ENCODE measurements at places on chromosomes 4 and X.
A peak's percentile ranks its signal among the peaks of the same experiment; 100 is the strongest.

DNA sequence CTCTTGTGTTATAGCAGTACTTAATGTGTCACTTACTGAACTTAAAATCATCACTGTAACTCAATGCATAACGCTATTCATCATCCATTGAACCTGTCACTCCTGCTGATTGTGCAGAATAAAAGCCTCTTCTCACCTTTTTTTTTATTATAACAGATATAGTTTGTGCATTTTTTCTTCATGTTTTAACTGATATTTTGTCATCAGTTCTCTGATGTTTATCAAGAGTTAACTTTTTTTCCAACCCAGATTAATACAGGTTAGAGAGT is 100.4 kb downstream of the SLIT2 start:
- DNase-seq: no peak

- no peak for DNase-seq
Observed at GRCh38 chrX:115499112-115499805, 61.7 kb upstream of the PLS3 start.

GRCh38 chr4:70651864-70652506 is 14.3 kb downstream of the JCHAIN start:
- DNase-seq: peak; percentile 4

GRCh38 chrX:127943571-127943970 is 108.6 kb downstream of the ACTRT1 start:
- no peak for DNase-seq

GRCh38 chr4:155684892-155685541 is 18.4 kb downstream of the GUCY1A1 start:
- no peak for DNase-seq

Data from T-cell (primary cell).